ENCODE measurements at places on chromosomes 3 and 15.

- no peak for ATAC-seq
These were observed 1026.4 kb downstream of the ROBO2 start for GRCh38 chr3:78066287-78066686.

DNA sequence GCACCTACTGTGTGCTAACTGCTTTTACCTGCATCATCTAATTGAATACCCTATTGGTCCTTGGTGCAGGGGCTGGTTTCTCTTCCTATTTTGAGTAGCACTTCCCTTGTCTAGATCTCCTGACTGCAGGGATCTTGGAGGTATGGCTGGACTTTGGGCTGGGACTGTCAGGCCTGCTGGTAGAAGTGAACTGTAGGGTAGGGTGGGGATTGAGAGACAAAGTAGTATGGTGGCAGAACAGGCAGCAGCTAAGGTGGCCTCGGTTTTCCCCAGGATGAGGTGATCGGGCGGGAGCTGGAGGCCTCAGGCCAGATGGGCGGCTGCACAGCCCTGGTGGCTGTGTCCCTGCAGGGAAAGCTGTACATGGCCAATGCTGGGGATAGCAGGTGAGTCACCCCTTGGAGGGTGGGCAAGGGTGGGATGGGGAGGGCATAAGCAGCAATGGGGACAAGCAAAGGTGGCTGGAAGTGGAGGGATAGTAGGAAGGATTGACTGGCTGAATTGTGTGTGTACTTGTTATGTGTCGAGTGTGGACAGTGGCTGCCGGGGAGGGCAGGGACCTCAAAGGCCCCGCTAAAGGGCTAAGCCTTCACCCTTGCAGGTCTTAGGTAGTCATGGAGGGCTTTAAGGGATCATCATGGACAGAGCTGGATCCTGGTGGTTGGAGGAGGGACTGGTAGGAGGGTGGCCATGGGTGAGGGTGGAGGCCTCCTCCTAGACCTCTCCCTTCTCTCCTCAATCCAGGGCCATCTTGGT is 2.0 kb downstream of the PPM1M start:
- ATAC-seq: no peak

DNA sequence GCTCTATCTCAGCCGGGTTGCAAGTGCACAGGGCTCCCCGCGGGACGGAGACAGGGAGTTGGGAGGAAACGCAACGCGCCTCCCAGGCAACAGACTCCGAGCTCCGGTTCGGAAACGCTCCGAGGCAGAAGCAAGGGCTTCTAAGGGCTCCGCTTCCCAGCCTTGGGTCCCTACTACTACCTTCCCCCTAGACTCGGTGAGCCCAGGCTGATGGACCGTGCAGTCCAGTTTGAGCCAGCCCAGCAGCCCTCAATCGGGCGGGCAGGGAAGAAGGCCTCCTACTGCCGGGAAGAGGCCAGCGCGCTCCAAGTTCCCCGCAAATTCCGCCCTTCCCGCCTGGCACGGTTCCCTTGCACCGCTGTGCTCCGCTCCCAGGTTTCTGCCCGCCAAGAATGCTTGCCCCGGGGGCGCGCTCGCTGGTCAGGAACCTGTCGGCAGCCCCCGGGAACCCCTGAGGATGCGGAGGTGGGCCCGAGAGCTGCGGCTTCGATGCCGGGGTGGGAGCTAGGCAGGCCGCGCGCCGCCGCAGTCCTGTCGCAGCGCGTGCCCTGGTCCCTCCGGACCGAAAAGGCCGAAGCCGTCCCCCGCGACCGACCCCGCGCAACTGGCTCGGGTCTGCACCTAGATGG is 728 bp downstream of the TRANK1 start:
- ATAC-seq: no peak

DNA sequence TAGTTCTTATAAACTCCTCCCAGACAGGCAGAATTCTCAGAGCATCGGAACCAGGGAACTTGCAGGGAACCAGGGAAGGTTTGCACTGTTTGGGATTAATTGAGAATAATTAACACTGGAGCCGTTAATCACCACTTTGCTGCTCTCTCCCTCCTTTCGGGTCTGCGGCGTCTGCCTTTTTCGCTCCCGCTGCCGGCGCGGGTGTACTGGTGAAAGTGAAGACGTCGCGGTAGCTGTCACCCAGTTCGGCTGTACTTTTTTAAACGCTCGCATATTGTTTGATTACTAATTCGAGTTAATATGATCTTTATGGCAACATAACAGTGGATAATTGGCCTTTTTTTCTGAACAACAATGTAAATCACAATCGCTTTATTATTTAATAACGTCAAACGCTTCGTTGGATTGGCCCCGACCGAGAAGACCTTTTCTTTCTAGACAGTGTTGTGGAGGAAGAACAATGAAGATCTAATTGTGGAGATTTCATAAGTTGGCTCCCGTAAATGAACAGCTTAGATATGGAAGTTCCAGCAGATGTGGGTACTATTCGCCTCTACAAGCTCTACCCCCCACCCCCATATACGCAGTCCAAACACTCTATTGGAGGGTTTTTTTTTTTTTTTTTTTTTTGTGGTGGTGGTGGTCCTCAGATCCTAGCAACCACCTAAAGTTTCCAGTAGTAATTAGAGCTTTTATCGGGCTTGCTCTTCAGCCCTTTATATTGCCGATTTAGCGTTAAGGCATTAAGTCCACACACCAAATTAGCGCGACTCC is 12.7 kb downstream of the SOX2 start:
- no peak for ATAC-seq

- no peak for ATAC-seq
These were observed 327.5 kb downstream of the UACA start for GRCh38 chr15:70435872-70436271.

- no peak for ATAC-seq
These were observed 16.1 kb downstream of the CLEC3B start for GRCh38 chr3:45042162-45042561.

GRCh38 chr15:72147418-72147817 is 29.2 kb downstream of the SENP8 start:
- no peak for ATAC-seq

- ATAC-seq: no peak
These were observed 21.9 kb downstream of the PRKCD start for GRCh38 chr3:53182764-53183355.

GRCh38 chr3:53616321-53616720 is 121.9 kb downstream of the CACNA1D start:
- ATAC-seq: no peak

GRCh38 chr15:30985081-30985531 is 6.3 kb downstream of the MTMR10 start:
- ATAC-seq: peak; percentile 71

DNA sequence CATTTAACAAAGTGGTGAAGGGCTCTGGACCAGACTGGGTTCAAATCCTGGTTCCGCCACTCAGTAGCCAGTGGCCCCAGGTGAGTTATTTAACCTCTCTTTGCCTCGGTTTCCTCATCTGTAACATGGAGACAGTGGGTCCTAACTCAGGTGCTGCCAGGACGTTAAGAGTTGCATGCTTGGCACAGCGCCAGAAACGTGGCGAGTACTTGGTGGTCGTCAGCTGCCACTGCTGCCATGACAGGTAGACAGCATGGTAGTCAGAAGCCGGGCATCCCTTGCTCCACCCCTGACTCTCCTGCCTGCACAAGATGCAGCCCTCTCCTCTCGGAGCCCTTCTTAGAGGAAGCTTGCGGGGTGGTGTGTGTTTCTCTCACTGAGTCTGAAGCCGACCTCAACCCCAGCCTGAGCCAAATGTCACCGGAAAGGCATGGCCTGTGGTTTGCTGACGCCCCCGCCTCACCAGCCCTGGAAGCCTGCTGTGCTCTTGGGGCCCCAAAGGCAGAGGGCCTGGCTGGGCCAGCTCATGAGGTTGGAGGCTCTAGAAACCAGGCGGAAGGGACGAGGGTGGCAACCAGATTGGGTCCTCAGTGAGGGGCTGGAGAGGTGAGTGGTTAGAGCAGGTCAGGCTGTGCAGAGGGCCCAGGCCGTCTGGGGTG is 160.8 kb upstream of the TLE3 start:
- ATAC-seq: no peak

DNA sequence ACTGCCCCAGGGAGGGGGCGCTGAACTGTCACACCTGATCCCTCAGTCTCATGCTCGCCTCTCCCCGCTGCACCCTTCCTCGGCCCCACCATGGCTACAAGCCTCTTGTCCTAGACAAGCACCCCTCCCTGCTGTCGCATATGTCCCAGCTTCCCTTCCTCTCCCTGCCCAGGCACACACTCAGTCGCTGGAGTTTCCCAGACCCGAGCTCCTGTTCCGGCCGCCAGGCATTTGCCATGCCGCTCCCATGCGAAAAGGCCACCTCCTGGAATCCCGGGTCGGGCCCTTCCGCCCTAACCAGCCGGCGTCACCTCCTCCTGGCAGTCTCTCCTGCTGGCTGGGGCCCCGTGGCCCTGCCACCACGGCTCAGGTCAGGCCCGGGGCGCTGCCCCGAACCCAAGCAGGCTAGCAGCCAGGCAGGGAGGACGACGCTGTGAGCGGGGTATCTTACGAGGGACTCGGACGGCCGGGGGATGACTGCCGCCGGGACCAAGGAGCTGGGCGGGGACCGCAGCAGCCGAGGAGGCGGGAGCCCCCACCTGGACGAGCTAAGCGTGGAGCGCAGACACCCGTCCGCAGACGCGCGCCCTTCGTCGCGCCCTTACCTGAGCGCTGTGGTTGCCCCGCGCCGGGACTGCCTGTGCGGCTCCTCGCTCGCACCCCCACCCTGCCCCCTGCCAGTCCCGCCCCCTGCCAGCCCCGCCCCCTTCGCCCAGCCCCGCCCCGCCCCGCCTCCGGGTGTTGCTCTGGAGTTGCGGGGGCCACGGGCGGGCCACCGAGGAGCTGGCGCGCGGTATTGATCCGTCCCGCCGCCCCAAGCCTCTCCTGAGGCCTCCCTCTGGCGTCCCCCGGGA is at the start of gene ALS2CL:
Gene ALS2CL (minus strand): TSS at position 642 of the 854 bp plus-strand sequence. CDS start 4,239 bp downstream, outside the sequence.
- ATAC-seq: peak; percentile 67

GRCh38 chr15:95799286-95800200 is 531.0 kb upstream of the NR2F2 start:
- no peak for ATAC-seq

- peak; percentile 20 for ATAC-seq
These were observed 79.7 kb downstream of the OTOL1 start for GRCh38 chr3:161576311-161576710.

DNA sequence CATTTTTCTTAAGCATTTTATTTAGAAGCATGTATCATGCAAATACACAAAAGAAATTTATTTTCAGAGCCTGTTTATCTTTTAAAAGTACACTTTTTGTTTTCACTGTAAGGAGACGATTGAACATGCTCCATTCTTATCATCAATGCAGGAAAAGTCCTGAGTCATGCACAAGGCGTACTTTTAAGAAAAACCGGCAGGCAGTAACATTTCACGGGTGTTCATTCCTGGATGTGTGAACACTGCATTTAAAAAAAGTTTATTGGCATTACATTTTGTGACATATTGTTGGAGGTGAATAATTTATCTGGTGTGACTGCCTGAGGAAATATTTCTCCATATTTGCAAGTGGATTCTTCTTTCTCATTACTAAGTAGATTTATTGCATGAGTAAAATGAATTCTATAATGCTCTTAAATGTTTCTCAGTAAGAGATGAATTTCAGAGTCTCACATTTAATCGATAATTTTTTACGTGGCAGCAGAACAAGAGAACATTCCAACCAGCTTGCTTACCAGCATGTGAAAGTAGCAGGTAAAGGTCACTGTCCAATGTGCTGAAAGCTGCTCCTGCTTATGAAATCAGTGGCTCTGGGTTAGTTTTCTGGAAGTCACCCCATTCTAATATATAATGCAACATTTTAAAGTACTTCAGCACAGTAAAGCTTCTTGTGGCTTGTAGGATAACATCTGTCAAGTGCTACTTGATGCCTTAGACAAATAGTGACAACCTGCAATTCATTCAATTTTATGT is 87.0 kb downstream of the SV2B start:
- ATAC-seq: no peak

GRCh38 chr15:82951472-82952157 is 905 bp downstream of the HOMER2 start:
- peak; percentile 55 for ATAC-seq

DNA sequence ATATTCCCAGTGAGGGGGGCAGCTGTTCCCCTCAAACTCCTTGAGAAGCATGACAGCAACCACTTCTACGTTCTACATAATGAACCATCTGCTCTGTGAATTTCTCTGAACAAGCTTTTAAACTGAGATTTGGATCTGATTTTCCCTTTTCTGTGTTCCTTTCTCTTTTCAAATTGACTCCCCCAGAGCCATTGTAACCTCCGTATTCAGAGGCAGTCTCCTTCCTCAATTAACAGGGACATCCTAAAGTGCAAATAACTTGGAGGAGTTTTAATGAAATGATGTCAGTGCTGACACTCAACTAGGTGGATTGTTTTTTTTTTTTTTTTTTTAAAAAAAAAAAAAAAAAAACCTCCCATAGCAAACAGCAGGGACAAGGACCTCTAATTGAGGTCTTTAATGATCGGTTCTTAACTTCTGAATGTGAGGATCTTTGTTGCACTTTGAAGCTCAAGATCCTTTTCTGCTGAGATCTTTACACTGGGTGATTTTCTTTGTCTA is 48.8 kb downstream of the ADAMTS9 start:
- ATAC-seq: no peak

- peak; percentile 48 for ATAC-seq
These were observed 28.2 kb downstream of the CSTA start for GRCh38 chr3:122353215-122353614.

GRCh38 chr15:58138106-58138505 is at the start of gene AQP9:
Gene AQP9 (plus strand): TSS chr15:58138381. CDS start chr15:58138566, 185 bp downstream.
- ATAC-seq: no peak

- no peak for ATAC-seq
These were observed 129.6 kb upstream of the AGBL1 start for GRCh38 chr15:85950101-85950500.

GRCh38 chr15:86915811-86916331 is 836.2 kb downstream of the AGBL1 start:
- ATAC-seq: peak; percentile 66

- no peak for ATAC-seq
These were observed 102.9 kb downstream of the FNDC3B start for GRCh38 chr3:172142051-172142863.

GRCh38 chr3:45946307-45946706 is 3.0 kb downstream of the CXCR6 start:
- ATAC-seq: no peak

GRCh38 chr3:54653456-54654195 is 274.2 kb downstream of the LRTM1 start:
- ATAC-seq: no peak

DNA sequence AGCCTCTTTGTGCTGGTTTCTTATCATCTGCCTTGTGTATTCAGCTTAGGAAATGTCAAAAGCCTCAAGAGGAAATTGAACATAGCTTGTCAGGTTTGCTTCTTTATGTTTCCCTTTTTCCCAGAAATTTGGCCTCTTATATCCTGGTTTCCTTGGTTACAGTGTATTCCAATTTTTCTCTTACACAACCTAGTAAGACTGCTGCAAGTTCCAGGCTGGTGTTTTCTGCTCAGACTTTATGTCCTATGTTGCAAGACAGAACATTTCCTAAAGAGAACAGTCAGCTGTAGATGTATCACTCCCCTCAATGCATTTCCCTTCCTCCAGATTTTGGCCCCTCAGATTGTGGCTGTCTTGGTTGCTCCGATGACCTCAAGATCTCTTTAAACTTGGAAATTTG is 102.5 kb downstream of the SH3GL3 start:
- no peak for ATAC-seq

DNA sequence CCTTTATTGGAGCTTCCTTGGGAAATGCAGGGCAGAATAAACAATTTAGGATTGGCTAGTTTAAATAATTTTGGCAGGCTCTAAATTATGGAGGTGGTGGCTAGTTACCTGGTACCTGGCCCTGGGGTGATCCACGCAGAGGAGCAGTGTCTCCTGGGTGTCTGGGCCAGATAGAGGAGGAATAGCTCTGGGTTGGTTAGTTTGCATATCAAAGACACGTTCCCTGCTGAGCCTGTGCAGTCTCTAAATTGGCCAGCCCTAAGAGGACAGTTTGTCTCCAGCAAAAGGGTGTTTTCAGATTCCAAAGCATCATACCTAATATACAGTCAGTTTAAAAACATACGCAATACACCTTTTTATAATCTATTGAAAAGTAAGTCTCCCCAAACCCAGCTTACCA is 333.3 kb upstream of the TPM1 start:
- no peak for ATAC-seq
